ENCODE measurements at places on chromosomes 2 and 18. TPM values are rescaled to one million over a fixed set of nuclear protein-coding genes. Genes with fewer than 3 reads are reported as not detected.

The TBR1 gene
- not detected for total RNA-seq

The SERPINB7 gene
- 0.17 TPM for total RNA-seq

The ZBTB7C gene
- total RNA-seq, result 24.1 TPM

DNA sequence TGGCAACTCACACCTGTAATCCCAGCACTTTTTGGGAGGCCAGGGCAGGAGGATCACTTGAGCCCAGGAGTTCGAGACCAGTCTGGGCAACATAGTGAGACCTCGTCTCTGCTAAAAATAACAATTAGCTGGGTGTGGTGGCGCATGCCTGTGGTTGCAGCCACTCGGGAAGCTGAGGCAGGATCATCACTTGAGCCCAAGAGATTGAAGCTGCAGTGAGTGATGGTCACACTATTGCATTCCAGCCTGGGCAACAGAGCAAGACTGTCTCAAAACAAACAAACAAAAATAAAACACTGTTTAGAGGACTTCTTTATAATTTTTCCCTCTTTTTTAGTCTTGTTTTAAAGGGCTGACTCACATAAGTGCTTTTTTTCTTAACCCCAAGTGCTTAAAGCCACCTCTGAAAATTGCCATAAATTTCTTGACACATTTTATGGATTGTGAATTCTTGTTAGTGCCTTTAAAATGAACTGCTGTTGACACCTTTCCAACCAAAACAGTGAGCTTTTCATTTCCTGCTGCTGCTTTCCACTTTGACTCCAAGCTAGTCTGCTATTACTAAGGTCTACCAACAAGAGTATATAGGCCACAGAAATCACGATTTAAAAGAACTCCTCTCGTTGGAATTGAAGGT, 41.7 kb downstream of the CYP20A1 start:
- DNase-seq, result no peak

DNA sequence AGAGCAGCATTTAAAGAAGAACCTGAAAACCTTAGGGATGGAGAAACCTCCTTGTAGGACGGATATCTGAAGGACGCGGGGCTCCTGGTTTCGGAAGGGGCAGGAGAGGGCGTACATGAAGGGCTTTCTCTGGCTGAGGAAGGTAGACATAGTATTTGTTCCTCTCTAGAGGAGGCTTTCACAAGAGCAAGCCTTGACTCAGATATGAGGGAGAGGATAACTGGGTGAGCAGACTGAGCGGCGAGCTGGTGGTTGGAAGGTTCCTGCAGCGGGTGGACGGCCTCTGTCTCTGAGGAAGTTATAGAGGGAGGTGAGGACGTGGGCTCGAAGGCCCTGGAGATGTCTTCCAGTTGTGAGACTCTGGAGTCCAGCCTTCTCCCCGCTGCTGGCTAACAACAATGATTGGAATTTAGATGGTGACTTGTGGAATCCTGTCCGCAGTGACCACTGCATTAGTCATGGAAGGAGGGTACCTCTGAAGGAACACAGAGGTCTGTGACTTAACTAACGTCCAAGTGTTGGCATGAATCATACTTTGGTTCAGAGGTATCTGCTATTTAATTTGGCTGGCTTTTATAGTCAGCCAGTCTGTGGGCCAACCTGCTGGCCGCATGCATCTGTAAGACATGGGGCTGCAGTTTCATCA, 80.9 kb downstream of the ASAP2 start:
- no peak for DNase-seq

GRCh38 chr2:111164078-111164477, 43.4 kb downstream of the BCL2L11 start:
- no peak for DNase-seq

Measured in mucosa of gallbladder (tissue), 1 donor.